Activated naive CD8-positive, alpha-beta T cell treated with anti-CD3 and anti-CD28 coated beads, Interleukin-2, amount 10 ng/mL, durations not matched to agents 7 days and 5 days (primary cell): ENCODE measurements at places on chromosomes 13 and 19. TPM values are rescaled to one million over a fixed set of nuclear protein-coding genes. Genes with fewer than 3 reads are reported as not detected.
A peak's percentile ranks its signal among the peaks of the same experiment; 100 is the strongest.

DNA sequence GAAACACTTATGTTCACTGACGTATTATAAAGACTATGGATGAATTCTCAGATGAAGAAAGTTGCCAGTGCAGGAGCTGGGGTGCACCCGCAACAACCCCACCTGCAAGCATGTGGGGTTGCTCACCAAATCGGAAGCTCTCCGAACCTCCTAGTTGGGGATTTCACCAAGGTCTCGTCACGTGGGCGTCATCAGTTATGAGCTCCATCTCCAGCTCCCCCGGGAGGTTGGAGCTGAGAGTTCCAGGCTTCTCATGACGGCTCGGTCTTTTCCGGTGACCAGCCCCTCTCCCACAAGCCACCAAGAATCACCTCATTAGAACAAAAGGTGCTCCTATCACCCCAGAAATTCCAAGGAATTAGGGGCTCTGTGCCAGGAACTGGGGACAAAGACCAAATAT is 46.1 kb upstream of the TUBGCP3 start:
- no peak for DNase-seq
- H3K4me3 ChIP-seq, result no peak overlapping the region
- H3K4me1 ChIP-seq, result no peaks in the 10 kb centered on the region
- no peaks in the 10 kb centered on the region for H3K36me3 ChIP-seq
- H3K27me3 ChIP-seq, result peaks cover 14% of the 10 kb centered on the region

DNA sequence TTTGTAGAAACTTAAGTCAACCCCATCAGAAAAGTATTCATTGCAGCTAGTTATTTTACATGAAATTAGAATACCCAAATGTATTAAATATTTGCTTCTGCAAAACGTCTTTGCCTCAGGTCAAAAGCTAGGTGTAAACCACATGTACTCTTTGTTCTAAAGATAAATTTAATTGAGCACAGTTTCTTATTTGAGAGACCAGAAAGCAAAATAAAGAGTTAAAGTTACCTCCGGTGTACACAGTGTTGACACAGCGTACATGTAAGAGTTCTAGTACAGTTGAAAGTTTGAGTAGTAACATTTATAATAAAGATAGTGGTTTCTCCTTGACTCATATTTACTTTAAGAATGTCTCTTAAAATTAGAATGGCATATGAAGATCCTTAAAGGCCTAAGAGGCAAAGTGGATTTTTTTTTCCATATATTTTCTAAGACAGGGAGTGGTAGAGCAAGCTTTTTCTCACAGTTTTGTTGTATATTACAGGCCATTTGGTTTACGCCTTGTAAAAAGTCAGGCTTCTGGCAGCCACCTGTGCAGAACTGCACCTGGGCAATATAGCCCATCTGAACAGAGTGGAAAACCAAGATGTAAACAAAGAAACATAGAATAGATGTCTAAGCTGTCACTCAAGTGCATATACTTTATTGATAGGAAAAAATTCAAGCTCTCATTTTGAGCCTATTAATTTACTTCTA is 2.9 kb downstream of the LRCH1 start:
- H3K4me3 ChIP-seq, result peak overlapping the region; percentile 94
- peaks cover 34% of the 10 kb centered on the region for H3K4me1 ChIP-seq
- no peak overlapping the region for H3K27ac ChIP-seq

DNA sequence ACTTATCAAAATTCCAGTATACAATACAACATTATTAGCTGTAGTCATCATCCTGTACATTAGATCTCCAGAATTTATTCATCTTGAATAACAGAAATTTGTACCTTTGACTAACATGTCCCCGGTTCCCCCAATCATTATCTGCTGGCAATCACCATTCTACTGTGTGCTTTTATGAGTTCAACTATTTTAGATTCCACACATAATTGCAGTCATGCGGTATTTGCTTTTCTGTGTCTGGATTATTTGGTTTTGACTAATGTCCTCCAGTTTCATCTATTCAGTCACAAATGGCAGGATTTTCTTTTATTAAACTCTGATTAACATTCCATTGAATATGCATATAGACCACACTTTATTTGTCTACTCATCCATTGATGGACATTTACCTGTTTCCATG is 530.7 kb upstream of the SLITRK1 start:
- DNase-seq, result no peak
- no peaks in the 10 kb centered on the region for H3K36me3 ChIP-seq
- H3K27ac ChIP-seq, result no peak overlapping the region
- no peak overlapping the region for H3K4me3 ChIP-seq
- no peaks in the 10 kb centered on the region for H3K27me3 ChIP-seq

DNA sequence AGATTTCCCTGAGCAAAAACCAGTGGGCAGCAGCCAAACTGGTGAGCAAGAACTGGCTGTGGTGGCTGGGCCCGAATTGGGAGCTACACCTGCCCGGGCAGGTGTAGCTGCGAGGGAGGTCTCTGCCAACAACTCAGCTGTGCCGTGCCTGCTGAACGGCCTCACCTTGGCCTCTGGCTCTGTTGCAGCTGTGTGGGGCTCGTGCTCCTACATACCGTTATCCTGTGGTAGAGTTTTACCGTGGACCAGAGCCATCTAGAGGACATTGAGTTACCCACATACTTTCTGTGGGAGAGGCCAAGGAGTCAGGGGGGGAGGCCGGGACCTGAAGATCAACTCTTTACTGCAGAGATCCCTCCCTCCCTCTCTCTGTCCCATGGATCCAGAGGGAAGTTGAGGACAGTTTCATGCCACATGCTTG is 113.2 kb downstream of the TM9SF2 start:
- no peak overlapping the region for H3K4me3 ChIP-seq

DNA sequence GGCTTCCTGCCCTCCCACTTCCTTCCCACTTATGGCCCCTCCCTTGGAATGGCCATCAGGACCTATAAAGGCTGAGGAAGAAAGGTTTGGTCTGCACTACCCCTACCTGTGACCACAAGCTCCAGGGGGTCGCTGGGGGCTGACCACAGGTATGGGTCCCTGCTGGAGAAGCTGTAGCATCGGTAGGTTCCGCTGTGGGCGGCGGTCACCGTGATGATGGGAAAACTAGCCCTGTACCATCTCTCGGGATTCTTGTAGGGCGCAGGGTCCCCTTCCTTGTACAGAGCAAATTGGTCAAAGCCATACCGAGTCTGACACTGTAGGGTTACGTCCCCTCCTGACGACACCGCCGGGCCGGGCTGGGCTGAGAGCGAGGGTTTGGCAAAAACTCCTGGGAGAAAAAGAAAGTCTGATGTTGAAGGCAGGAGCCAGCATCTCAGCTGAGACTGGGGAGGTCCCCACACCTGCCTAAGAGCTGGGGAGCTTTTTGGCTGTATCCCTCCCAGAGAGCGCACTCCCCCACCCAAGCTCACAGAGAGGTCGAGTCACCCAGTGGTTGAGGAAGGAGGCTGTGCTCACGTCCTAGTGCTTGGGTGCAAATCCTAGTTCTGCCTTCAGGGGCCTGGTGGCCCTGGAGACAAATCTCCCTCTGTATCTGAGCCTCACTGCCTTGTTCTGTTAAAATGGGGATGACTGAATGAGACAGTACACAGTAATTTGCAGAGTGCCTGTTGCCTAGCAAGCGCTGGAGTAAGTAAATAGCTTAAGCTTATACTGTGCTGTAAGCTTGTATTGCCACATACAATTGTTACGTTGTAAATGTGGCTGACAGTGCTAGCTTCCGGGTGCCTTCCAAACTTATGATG is 10.4 kb downstream of the GP6 start:
- H3K4me3 ChIP-seq, result no peak overlapping the region
- DNase-seq, result no peak

DNA sequence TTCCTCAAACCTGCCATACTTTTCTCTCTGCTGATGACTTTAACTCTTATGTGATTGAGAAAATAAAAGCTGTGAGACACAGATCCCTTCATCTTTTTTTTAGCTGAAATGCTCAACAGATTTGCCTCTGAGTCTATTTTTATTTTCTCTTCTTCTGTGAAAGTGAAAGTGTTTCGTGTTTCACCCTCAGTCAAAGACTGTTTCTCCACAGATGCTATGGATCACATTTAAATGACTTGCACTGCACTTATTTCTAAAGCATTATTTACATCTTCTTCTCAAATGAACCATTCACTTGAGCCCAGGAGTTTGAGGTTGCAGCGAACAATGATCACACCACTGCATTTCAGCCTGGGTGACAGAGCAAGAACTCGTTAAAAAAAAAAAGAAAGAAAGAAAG is 890.1 kb upstream of the PCDH20 start:
- no peaks in the 10 kb centered on the region for H3K36me3 ChIP-seq
- peaks cover 2% of the 10 kb centered on the region for H3K4me1 ChIP-seq
- H3K27me3 ChIP-seq, result no peaks in the 10 kb centered on the region
- no peak for DNase-seq

GRCh38 chr19:33235269-33235995 is 9.8 kb upstream of the SLC7A10 start:
- DNase-seq, result peak; percentile 78
- no peak overlapping the region for H3K4me3 ChIP-seq
- no peak overlapping the region for H3K27ac ChIP-seq

- H3K36me3 ChIP-seq, result peaks cover 56% of the 10 kb centered on the region
- DNase-seq, result no peak
- peaks cover under 1% of the 10 kb centered on the region for H3K4me1 ChIP-seq
- no peak overlapping the region for H3K27ac ChIP-seq
- H3K4me3 ChIP-seq, result no peak overlapping the region
Measured at GRCh38 chr19:17202249-17202648, 12.9 kb upstream of the USE1 start.

- no peak overlapping the region for H3K27ac ChIP-seq
- H3K36me3 ChIP-seq, result peaks cover 4% of the 10 kb centered on the region
Measured at GRCh38 chr13:49216334-49216733, 3.8 kb upstream of the MLNR start.

DNA sequence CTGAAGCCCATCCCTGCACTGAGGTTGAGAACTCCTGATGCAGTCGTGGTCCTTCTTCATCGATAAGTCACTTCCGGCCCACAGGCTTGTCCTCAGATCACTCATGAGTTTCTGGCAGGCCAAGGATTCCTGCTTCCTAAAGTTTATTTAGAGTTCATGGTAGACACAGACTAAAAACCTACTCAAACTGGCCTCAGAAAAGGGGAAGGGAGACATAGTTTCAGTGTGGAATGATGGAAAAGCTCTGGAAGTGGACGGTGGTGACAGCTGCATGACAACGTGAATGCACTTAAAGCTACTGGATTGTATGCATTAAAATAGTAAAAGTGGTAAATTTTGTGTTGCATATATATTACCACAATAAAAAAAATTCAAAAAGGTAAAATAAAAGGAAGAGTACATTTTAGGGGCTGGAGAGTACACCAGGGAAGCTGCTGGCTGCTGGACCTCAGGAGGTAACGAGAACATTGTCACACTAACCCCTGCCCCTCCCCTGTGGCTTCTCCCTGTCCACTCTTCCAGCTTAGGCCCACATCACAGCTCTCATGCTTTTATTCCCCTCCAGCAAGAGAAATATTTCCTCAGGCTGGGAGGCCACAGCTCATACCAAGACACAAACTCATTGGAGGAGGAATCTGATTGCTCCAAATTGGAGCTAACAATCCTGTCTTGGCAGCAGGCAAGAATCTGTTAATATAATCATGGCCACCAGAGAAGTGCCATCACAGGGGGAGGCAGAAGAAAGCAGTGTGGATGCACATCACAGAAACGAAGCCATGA is 741.0 kb downstream of the UQCRFS1 start:
- peaks cover 7% of the 10 kb centered on the region for H3K27me3 ChIP-seq
- H3K4me3 ChIP-seq, result no peak overlapping the region

- no peak for DNase-seq
- H3K27me3 ChIP-seq, result no peaks in the 10 kb centered on the region
- H3K36me3 ChIP-seq, result no peaks in the 10 kb centered on the region
- H3K27ac ChIP-seq, result no peak overlapping the region
- no peak overlapping the region for H3K4me3 ChIP-seq
Measured at GRCh38 chr19:28170066-28170465, 1042.9 kb downstream of the UQCRFS1 start.

DNA sequence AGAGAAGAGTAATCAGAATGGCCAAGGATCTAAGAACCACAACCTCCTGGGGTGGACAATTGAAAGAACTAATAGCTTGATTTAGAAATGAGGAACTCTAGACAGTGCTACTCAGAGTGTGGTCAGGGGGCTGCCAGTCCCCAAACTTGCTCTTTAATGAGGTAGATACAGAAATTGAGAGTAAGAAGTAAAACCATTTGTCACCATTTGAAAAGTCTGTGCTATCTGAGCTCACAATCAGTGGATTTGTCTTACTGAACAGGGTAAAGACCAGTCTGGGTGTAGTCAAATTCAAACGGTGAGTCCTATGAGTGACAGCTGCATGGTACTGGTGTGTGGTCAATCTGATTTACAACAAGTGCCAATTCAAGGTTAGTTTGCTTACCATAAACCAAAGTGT is 118.9 kb downstream of the KL start:
- no peak overlapping the region for H3K27ac ChIP-seq
- DNase-seq, result no peak
- no peaks in the 10 kb centered on the region for H3K4me1 ChIP-seq
- H3K36me3 ChIP-seq, result no peaks in the 10 kb centered on the region
- no peaks in the 10 kb centered on the region for H3K27me3 ChIP-seq
- no peak overlapping the region for H3K4me3 ChIP-seq

- H3K4me3 ChIP-seq, result no peak overlapping the region
- no peak for DNase-seq
- peaks cover 5% of the 10 kb centered on the region for H3K4me1 ChIP-seq
- H3K36me3 ChIP-seq, result peaks cover 5% of the 10 kb centered on the region
- H3K27ac ChIP-seq, result no peak overlapping the region
- no peaks in the 10 kb centered on the region for H3K27me3 ChIP-seq
Measured at GRCh38 chr13:33528896-33529295, 243.3 kb upstream of the STARD13 start.

GRCh38 chr13:49098198-49098597 is 121.9 kb upstream of the MLNR start:
- DNase-seq, result no peak
- H3K27ac ChIP-seq, result no peak overlapping the region
- peaks cover 2% of the 10 kb centered on the region for H3K36me3 ChIP-seq

DNA sequence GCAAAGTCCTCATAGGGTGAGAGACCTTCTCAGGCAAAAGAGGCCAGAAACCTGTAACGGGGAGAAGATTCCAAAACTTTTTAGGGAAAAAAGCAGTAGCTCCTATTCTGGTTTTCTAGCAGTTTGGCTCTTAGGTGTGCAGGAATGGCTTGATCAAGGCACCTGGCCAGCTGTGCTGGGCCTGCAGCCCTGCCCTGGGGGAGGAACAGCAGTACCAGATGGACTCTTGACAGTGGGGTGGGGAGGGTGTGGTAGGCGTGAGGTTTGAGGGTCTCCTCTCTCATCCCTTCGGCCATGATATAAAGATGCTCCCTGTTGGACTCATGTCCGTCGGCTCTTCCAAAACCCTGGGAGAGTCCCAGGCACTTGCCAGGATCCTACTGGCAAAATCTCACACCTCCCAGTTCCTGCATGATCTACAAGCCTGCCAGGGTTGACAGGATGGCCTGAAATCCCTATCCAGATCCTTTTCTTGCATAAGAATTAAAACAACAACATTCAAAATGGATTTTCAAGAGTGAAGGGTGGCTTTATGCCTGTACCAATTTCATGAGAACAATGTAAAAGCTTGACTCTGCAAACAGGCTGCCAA is 120.4 kb downstream of the IER2 start:
- no peaks in the 10 kb centered on the region for H3K27me3 ChIP-seq
- H3K27ac ChIP-seq, result no peak overlapping the region
- H3K4me3 ChIP-seq, result no peak overlapping the region
- peaks cover 3% of the 10 kb centered on the region for H3K4me1 ChIP-seq
- H3K36me3 ChIP-seq, result no peaks in the 10 kb centered on the region

- H3K27ac ChIP-seq, result no peak overlapping the region
- H3K4me3 ChIP-seq, result no peak overlapping the region
- H3K27me3 ChIP-seq, result no peaks in the 10 kb centered on the region
- H3K36me3 ChIP-seq, result peaks cover 13% of the 10 kb centered on the region
- peaks cover 5% of the 10 kb centered on the region for H3K4me1 ChIP-seq
- DNase-seq, result no peak
Measured at GRCh38 chr19:9627856-9628255, 6.8 kb upstream of the ZNF561 start.

Gene LILRB4
- 2.5 TPM for total RNA-seq

Gene ZNF681
- 5.8 TPM for total RNA-seq

Gene ATP4A
- not detected for total RNA-seq

Gene SLC8A2
- total RNA-seq, result 0.20 TPM

Gene CGB3
- total RNA-seq, result not detected

Gene TJP3
- total RNA-seq, result 5.2 TPM
